ENCODE measurements at places on chromosomes 16 and 17.

GRCh38 chr16:30621765-30622164, 11.6 kb upstream of the ZNF689 start:
- no peak for DNase-seq

GRCh38 chr17:2949469-2950044, 113.8 kb downstream of the OR1D5 start:
- no peak for DNase-seq

GRCh38 chr16:71565812-71566700, 10.8 kb downstream of the TAT start:
- no peak for DNase-seq

- no peak for DNase-seq
Observed at GRCh38 chr16:680967-681745, 946 bp downstream of the STUB1 start.

- no peak for DNase-seq
Observed at GRCh38 chr16:66587881-66588600, 8.8 kb downstream of the CMTM2 start.

DNA sequence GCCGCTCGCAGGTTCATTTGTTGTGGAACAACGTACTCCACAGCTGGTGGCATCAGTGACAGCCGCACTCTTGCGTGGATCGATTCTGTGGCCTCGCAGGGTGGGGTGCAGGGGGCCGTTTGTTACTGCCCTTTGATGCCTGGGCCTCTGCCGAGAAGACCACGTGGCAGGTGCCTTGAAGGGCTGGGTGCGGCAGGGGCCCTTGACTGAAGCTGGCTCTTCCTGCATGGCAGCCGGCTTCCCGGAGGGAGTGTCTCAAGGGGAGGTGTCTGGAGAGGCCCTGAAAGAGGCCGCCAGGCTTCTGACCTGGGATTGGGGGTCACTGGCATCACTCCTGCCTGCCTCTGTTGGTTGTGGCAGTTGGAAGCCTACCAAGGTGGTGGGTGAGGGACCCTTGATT, 43.8 kb downstream of the TBCD start:
- no peak for DNase-seq

DNA sequence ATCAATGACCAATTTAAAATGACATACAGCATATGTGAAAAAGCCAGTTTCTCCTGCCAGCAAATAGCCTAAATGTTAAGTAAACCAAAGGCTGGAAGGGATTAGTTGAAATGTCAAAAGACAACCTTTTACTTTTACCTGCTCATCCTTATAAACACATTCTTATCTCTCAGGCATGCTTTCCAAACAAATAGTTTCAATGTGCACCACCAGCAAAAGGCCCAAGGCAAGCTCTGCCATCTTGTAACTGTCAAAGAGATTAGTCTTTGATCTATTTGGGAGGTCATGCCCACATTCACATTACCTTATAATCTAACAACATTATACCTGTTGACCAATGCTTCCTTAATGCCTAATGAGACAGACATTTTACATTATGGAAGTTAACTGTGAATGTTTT, 132.2 kb upstream of the NACA2 start:
- no peak for DNase-seq

DNA sequence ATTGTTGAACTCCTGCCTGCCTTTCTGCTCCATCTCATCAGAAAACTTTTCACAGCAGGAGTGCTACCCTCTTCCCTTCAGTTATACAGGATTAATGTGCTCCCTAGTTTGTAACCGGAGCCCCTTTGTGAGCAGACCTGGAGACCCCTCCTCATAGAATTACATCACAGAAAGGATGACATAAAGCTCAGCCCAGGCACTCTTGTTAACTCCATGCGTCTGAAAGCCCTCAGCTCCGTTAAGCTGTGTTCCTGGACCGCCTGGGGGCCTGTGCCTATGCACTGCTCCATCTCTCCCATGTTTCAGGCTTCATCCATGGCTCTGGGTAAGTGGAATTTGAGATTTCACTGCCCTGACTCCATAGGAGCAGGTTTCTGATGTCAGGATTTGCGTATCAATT, 7.6 kb downstream of the WSCD1 start:
- DNase-seq = no peak

DNA sequence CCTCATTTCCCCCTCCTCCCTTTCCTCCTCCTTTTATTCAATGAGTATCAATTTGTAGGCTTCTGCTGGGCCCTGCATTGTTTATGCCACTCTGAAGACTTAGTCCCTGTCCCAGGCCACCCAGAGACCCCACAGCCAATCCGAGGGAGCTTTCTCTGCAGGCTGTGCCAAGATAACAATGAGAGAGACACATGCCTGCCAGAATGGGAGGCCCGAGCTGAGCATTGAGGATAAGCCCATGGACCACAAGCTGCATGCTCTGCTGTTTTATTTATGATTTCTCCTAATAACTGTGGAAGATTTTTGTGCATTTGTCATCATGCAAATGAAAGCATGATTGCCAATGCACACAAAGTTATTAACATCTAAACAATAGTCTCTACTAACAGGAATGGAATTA, 3.0 kb downstream of the RCVRN start:
- DNase-seq = no peak

GRCh38 chr17:50771991-50772785, 4.9 kb upstream of the ANKRD40CL start:
- DNase-seq = no peak
